ENCODE measurements at places on chromosomes 12 and 14.
A peak's percentile ranks its signal among the peaks of the same experiment; 100 is the strongest.

DNA sequence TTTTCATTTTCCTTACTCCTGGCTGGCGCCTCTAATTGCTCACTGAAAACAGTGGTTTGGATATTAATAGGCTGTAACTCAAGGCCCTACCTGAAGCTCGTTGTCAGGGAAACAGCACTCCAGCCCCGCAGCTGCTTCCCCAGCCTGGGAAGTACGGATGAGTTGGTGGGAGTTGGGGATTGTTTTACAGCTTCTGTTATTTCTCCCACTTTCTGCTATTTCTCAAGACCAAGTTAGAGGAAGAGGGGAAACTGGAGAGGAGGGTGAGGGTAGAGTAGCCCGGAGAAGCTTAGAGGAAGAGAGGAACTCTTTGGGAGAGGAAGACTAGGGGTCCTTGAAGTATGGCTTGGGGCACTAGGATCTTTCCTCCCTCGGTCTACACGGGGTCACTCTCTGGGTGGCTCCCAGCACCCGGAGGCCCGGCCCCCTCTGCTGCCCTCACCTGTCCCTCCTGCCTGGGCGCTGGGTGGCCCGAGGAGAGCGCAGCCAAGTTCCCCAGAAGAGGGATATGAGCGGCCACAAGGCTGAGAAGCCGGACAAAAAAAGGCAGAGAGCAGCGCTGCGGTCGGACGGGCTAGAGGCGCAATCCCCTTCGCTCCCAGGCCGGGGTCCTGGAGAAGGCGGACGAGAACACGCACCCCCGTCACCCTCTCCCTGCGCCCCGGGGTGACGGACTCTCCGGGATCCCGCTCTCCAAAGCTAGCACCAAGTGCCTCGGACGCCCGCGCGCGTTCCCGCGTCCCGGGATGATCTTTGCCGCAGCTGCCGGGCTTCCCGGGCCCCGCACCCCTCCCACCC, 671 bp downstream of the SPTB start:
- no peak for DNase-seq
- peaks cover 23% of the 10 kb centered on the region for H3K4me1 ChIP-seq
- H3K36me3 ChIP-seq = no peaks in the 10 kb centered on the region
- H3K27ac ChIP-seq = peak overlapping the region; percentile 8
- peak overlapping the region; percentile 60 for H3K4me3 ChIP-seq

DNA sequence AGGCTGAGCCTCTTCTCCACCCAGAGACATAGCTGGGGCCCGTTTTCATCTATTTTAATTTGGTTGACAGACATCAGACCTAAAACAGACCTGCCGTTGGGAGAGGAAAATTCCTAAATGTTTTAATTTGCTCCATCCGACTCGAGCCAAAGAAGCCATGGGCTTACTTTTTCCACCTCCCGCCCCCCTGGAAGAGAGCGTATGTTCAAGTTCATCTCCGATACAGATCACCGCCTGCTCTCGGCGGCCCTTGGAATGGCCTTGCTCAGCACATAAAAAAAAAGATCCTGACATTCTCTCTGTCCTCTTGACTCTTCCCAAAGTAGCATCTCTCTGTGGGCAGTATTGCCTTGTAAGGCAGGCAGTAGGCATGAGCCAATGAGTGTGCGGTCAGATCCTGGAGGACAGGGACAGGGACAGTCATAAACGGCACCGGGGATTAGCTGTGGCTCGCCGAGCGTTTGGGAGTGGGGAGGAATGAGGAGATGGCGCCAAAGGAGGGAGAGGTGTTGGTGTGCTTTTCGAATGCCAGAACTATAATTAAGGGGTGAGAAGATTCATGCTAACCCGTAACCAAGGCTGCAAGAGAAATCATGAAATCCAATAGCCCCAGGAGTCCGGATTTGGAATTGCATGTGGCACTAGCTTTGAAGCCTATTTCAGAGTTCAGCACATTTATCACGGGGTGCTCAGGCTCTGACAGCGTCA, 47.9 kb upstream of the MEG3 start:
- DNase-seq = peak; percentile 42
- H3K27me3 ChIP-seq = no peaks in the 10 kb centered on the region
- H3K4me1 ChIP-seq = no peaks in the 10 kb centered on the region
- H3K27ac ChIP-seq = no peak overlapping the region
- no peak overlapping the region for H3K4me3 ChIP-seq

- peak overlapping the region; percentile 63 for H3K4me3 ChIP-seq
- H3K4me1 ChIP-seq = no peaks in the 10 kb centered on the region
- H3K27ac ChIP-seq = peak overlapping the region; percentile 80
- no peaks in the 10 kb centered on the region for H3K27me3 ChIP-seq
These were observed 1.7 kb downstream of the IRAK3 start for GRCh38 chr12:66190519-66191370.

DNA sequence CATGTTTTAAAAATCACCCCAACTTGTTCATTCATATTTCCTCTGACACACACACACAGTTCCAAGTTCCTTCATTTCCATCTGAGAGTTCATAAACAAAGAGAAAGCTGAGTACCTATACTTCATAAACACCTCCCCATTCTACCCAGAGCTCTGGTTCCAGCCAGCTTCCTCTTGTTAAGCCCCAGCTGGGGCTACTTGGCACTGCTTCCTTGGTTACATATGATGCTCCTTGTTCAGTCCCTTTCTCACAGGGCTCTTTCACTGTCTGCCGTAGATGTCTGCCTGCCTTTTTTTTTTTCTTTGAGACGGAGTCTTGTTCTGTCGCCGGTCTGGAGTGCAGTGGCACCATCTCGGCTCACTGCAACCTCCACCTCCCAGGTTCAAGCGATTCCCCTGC, 77.5 kb downstream of the COX16 start:
- no peak overlapping the region for H3K4me3 ChIP-seq
- H3K27ac ChIP-seq = no peak overlapping the region
- no peaks in the 10 kb centered on the region for H3K27me3 ChIP-seq
- DNase-seq = no peak
- no peaks in the 10 kb centered on the region for H3K36me3 ChIP-seq

DNA sequence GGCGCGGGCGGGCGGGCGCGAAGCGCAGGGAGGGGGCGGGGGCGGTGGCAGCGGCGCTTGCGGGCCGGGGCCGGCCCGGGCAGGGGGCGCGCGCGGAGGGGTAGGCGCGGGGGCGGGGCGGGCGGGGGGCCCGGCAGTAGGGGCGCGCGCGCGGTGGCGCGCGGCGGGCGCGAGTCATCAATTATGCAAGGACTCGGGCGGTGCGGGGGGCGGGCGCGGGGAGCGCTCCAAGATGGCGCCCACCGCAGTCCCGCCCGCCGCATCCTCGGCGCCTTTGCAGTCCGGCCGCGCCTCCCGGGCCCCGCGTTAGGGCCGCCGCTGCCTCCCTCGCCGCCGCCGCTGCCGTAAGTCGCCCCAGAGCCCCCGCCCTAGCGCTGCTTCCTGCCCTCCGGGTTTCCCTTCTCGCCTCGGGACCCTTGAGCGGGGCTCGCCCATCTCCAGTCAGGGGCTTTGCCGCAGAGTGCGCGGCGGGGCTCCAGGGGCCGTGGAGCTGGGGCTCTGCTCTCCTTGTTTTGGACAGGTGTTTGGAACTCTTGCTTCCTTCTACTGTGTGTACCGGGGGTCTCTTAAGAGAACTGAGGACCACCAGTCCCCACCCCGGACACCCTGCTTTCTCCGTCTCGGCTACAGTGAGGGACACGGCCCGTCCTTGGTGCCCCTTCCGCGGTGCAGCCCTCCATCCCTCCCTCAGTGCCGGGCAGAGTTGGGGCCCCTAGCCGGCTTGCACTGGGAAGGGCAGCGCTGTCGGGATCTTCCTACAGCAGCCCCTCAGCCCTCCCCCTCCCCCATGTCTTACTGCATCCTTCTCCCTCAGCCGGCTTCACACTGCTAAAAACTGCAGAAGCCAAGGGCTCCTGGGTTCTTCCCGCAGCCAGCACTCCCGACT, at the start of gene SCN8A:
Gene SCN8A, plus strand, starts transcription at position 218 of the 886 bp plus-strand sequence. CDS start 71,585 bp downstream, outside the sequence.
- peak within 1 kb of the TSS; percentile 45 for H3K4me3 ChIP-seq
- H3K36me3 ChIP-seq = no peaks in the 10 kb centered on the region
- H3K27me3 ChIP-seq = peaks cover 51% of the 10 kb centered on the region
- H3K4me1 ChIP-seq = peaks cover 13% of the 10 kb centered on the region

GRCh38 chr14:102985665-102986064, 63.2 kb downstream of the AMN start:
- DNase-seq = peak; percentile 32
- no peak overlapping the region for H3K27ac ChIP-seq
- H3K4me1 ChIP-seq = no peaks in the 10 kb centered on the region
- no peak overlapping the region for H3K4me3 ChIP-seq

DNA sequence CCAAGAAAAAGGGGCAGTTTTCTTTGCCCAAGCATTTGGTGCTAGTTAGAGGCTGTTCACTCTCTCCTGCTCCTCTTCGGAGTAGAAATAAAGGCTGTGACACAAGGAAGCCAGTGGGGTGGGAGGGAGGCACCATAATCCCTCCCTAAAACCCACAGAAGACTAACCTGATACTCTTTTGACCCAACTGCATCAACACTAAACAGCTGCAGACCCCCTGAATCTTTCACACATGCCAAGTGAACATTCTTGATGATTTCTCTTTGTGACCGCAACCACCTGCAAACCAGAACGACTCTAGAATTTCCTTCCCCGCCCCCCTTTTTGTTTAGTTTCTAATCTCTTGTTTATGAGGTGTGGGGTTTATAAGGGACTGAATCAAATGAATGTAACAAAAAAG, 175.8 kb upstream of the BCL2L14 start:
- H3K27me3 ChIP-seq = no peaks in the 10 kb centered on the region
- peaks cover 10% of the 10 kb centered on the region for H3K36me3 ChIP-seq
- DNase-seq = no peak

DNA sequence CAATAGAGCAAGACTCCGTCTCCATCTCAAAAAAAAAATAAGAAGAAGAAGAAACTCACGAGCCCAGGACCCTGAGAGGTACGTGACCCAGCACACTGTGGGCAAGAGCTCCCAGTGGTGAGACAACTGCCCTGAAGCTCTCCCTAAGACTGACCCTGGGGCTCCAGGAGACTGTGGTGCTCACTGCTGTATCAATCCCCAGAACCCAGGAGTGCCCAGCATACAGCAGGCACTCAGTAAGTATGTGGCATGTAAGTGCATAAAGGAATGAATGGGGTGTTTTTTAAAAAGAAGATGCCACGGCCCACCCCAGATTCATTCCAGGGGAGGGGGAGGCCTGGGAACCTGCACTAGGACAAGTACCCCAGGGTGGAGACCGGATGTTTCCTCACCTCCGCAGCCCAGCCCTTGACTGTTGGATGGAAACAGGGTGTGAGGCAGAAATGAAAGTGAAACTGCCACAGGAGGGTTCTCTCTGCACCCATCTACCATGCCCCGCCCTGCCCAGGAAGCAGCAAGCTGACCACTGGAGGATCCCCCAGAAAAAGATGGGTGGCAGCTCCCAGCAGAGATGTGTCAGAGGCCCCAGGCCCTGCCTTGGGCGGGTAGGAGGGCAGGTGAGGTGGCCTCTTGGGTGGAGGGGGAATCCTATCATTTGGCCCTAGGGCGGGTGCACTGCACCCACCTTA, 12.2 kb downstream of the ITPK1 start:
- no peak overlapping the region for H3K27ac ChIP-seq
- no peak overlapping the region for H3K4me3 ChIP-seq
- DNase-seq = no peak
- H3K36me3 ChIP-seq = no peaks in the 10 kb centered on the region
- H3K27me3 ChIP-seq = no peaks in the 10 kb centered on the region
- no peaks in the 10 kb centered on the region for H3K4me1 ChIP-seq

DNA sequence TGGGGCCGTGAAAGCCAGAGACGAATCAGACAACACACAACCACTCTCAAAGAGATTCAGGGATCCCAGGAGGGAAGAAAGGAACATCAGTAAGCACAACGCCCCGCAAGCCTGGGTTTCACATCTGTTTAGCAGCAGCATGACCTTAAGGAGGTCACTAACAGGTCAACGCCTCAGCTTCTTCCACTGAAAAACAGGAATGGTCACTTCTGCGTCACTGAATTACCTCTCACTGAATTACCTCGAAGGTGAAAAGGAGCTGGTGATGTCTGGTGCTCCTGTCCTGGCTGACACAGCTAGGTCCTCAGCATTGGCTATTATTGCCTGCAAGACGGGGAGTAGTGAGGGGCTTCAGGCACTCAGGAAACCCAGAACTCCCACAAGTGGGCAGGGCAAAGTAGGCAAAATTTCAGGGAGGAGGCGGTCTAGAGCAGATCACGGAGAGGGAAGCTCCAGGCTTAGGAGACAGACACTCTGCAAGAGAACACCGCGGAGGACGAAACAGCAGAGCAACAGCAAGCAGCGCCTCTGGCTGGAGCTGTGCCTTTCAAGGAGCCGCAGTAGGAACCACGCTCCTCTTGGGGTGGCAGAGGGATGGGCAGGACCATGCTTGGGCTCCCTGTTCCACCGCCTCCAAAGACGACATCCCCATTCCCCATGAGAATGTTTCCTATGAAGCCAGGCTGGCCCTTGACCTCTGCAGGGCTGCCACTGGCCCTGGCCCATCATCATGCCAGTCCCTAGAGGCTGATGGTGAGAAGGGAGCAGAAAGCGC, 108.4 kb downstream of the SINHCAF start:
- H3K27ac ChIP-seq = no peak overlapping the region
- peaks cover 14% of the 10 kb centered on the region for H3K27me3 ChIP-seq
- no peak overlapping the region for H3K4me3 ChIP-seq
- no peak for DNase-seq
- no peaks in the 10 kb centered on the region for H3K36me3 ChIP-seq

DNA sequence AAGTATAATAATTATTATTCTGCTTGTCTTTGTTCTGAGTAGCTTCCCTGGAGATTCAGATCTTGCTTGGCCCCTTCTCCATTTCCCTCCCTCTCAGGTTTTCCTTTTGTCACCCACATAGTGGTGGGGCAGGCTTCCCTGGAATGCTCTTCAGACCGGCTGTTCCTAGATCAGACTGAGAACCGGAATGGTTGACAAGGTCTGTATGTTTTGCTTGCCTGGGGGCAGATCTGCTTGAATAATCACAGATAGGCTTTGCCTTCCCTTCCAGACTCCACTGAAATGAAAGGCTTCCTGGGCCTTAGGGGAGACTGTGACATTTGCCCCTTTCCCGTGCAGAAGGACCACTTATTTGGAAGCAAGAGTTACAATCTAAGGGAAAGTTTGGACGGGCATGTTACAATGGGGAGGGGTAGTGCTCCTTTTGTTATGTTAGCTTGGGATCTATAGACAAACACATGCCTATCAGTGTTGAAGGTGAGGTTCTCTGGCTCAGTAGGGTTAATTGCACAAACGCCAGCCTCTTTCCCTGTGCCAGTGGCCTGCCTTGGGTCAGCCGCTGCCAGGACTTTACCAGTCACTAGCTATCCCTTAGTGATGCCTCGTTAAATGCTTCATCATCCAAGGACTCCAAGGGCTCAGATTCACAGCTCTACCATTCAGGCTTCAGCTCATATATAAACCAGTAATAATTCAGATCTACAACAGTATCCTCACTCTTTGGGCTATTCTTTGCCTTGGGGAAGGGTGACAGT, 178.6 kb downstream of the SNAPC1 start:
- H3K27ac ChIP-seq = no peak overlapping the region
- no peak for DNase-seq
- no peak overlapping the region for H3K4me3 ChIP-seq
- no peaks in the 10 kb centered on the region for H3K36me3 ChIP-seq

DNA sequence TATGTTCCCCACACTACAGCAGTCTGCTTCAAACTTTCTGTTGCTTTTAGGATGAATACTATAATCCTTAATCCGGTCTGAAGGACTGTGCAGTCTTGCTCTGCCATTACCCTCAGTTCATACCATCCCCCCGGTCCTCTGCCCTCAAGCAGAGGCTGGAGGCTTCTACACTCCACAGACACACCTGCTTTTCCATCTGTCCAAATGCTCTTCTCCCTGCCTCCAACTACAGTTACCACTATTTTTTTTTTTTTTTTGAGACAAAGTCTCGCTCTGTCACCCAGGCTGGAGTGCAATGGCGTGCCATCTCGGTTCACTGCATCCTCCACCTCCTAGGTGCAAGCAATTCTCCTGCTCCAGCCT, 19.3 kb upstream of the KCNH3 start:
- H3K36me3 ChIP-seq = no peaks in the 10 kb centered on the region
- no peaks in the 10 kb centered on the region for H3K4me1 ChIP-seq
- no peak overlapping the region for H3K4me3 ChIP-seq
- DNase-seq = no peak

- no peaks in the 10 kb centered on the region for H3K27me3 ChIP-seq
- H3K4me3 ChIP-seq = no peak overlapping the region
- H3K36me3 ChIP-seq = no peaks in the 10 kb centered on the region
These were observed 201.2 kb downstream of the FLRT2 start for GRCh38 chr14:85731186-85731585.

Measured in tibial artery (tissue), 4 donors.